Stimulated activated CD4-positive, alpha-beta T cell treated with anti-CD3 and anti-CD28 coated beads, Interleukin-4, amount 100 ng/mL, for 4 hours (primary cell): ENCODE measurements at places on chromosomes 6 and 20.

- DNase-seq = no peak
Measured at GRCh38 chr6:136184738-136185137, 65.4 kb downstream of the MTFR2 start.

GRCh38 chr6:105397987-105398386 is 4.9 kb downstream of the PREP start:
- DNase-seq = no peak

DNA sequence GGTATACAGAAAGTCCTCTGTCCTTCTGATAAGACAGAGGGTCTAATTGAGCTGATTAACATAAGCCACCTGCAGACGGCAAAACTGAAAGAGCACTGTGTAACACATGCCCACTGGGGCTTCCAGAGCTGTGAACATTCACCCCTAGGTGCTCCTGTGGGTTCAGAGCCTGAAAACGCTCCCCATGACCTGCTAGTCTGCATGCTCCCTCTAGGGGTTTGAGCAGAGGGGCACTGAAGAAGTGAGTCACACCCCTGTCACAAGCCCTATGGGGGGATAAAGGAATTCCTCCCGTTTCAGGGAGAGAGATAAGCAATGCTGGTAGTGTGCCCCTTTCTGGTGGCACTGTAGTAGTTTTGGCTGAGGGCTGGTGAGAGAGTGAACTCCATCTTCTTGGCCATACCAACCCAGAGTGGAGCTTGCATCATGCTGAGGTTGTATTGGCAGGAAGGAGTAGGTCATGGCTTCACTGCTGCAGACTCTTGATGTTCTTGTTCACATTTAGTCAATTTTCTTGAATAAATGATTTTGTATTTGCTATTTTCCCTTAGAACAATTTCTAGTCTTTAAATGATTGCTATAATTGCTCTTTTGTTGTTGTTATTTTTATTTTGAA is 637.5 kb upstream of the MAN1A1 start:
- DNase-seq = no peak

DNA sequence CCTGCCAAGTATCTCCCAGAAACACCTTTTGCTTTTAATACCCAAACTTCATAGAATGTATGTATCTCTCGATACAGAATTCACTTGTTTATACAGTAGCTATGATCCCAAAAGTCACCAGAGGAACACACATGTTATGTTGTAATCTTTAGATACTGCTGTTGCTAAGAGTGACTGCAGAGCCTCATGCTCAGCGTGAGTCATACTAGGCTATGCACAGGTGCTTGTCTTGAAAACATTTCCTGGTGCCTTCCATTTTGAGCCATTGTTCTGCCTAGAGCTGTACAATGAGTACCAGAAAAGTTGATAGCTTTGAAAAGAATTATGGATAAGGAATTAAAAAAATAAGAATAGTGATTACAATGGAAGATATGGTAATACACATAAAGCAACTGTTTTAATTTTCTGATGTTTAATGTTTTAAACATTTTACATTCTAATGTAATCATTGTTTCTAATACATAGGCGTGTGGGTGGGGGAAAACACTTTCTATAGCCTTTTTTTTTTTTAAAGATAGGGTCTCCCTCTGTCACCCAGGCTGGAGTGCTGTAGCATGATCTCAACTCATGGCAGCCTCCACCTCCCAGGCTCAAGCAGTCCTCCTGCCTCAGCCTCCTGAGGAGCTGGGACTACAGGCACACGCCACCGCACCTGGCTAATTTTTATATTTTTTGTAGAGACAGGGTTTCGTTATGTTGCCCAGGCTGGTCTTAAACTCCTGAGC is 79.4 kb downstream of the CD24 start:
- no peak for DNase-seq

DNA sequence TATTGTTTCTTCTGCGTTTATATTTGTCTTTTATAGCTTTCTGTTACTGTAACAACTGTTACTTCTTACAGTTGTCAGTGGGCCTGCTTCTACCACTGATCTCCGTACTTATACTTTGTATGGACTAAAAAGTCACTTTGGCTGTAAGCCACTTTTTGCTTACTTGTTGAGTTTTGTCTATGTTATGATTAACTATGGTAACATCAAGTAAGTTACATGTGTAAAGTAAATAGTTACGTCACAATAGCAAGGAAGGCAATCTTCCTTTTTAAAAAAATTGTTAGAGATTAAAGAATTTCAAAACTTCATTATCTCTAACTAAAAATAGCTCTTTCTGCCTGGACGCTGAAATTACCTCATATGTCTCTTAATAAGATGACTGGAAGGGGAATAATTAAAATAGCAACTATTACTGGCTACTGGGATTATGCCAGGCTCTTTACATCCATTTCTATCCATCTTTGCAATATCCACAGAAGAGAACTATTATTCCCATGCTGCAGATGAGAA is 10.9 kb downstream of the TFB1M start:
- DNase-seq = no peak

- DNase-seq = no peak
Measured at GRCh38 chr20:7806831-7807230, 133.4 kb downstream of the HAO1 start.

DNA sequence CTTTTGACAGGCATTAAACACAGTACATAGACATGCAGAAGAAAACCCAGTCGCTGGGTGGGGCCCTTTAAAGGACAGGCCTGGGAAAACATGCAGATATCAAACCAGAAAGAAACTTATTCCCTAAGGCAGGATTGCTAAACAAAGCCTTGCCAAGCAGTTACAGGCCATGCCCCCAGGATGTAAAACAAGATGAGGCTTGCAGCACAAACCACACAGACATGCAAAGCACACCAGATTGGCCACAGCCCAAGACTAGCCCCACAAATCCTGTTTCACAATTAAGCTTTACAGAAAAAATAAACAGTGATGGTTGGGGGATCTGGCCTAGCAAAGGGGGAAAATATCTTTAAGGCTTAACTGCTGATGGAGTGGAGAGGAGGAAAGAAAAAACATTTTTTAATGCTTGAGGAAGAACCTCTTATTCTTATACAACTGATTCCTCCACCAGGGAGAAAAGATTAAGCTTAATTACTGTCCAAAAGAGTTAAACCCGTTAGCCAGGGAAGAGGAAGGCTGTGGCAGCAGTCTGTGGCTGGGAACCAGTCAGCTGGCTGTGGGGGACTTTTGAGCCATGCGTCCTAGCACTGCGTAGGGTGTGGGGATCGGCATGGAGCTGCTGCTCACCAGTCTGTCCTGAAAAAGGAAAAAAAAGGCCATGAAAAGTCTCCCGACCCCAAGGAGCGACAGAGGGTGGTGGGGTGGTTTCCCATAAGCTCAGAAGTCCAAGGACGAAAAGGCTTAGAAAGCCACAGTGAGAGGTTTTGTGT is 28.4 kb downstream of the COL19A1 start:
- DNase-seq = no peak

GRCh38 chr6:7938562-7939183 is 28.1 kb upstream of the TXNDC5 start:
- DNase-seq = no peak

GRCh38 chr6:52598123-52598823 is 21.4 kb upstream of the TRAM2 start:
- DNase-seq = no peak

DNA sequence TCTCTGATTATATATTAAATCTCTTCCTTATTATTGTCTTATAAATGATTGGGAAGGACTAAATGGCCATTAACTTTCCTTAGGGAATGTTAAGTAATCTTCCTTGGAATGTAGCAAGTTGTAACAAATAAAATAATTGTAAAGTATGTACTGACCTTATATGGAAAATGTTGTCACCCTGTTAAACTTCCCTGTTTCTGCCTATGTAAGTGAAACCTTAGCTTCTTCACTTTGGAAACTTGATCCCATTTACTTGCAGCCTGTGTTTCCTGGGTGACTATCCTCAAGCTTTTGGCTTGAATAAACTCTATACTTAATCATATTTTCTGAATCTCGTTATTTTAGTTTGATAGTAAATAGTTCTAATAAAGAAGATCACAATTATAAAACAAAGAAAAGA is 519.5 kb upstream of the PTCHD4 start:
- no peak for DNase-seq

- no peak for DNase-seq
Measured at GRCh38 chr20:32240205-32240604, 32.5 kb downstream of the POFUT1 start.

DNA sequence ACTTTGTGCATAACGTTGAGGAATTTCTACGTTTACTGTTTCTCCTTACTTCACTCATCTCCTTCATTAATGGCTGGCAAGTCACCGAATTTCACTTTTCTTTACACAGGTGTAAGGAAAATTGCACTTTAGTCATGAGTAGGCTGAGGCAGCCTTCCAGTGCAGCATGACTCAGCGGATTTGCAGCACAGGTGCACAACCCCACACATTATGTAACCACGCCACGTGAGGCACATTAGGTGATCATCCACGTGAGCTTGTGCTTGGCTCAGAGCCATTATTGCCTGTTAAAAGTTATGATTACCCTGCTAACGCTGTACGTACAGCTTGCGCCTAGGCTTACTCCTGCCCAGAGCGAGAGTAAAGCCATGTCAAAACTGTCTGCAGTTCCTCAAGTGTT is 158.8 kb downstream of the NKAIN2 start:
- no peak for DNase-seq

GRCh38 chr20:50558483-50558925 is 48.3 kb downstream of the PTPN1 start:
- DNase-seq = no peak

GRCh38 chr20:4998160-4998651 is 3.1 kb downstream of the SLC23A2 start:
- no peak for DNase-seq

DNA sequence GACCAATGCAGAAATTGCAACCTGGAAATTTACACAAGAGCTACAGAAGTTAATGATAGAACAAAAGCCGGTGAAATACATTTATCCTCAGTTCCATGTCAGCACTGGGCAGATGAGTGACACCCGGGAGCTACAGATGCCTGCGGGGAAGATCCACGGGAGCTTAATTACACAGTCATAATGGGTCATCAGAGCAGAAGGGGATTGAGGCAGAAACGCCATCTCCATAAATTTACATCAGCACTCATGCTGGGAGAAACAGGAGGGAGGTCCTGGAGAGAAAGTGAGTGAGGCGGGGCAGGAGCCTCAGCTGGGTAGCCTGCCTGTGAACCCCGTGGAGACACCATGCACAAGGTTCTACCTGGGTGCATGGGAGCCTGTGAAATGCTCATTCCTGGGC is 37.6 kb upstream of the CST7 start:
- no peak for DNase-seq

- DNase-seq = no peak
Measured at GRCh38 chr6:148445620-148446019, 103.0 kb downstream of the SASH1 start.

- no peak for DNase-seq
Measured at GRCh38 chr6:34310817-34311216, 62.0 kb upstream of the SMIM29 start.

DNA sequence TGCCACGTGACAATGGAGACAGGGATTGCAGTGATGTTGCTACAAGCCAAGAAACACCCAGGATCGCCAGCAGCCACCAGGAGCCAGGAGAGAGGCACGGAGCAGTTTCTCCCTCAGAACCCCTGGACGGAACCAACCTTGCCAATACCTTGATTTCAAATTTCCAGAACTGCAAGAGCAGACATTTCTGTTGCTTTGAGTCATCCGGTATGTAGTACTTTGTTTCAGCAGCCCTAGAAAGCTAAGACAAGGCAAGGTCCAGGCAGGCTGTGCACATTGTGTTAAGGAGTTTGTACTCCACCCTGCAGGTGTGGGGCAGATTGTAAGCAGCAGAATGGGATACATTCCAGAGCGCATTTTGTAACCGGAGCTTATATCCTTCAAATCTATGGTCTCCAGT is 48.3 kb downstream of the TRERF1 start:
- DNase-seq = no peak

DNA sequence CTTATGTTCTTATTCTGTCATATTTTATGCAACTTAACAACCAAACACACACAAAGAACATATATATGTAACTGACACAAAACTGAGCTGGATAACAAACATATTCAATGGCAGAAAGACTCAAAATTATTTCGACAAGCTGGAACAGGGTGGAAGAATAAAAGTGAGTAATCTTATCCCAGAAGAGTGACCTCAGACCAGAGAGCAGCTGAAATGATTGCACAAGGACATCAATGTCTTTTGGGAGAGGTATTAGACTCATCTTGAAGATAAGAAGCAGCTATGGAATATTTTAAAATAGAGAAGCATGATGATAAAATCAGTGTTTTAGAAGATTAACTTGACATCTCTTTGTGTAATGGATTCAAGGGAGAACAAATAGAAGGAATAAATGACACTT is 191.6 kb upstream of the PRDM1 start:
- no peak for DNase-seq
